ENCODE measurements at places on chromosomes 1 and 21. TPM values are rescaled to one million over a fixed set of nuclear protein-coding genes. Genes with fewer than 3 reads are reported as not detected.

PRDM16 gene
- 0.05 TPM for total RNA-seq

ZBTB8OS gene
- total RNA-seq, result 29.7 TPM

UBE2Q1 gene
- 67.1 TPM for total RNA-seq

ABCA4 gene
- total RNA-seq, result 0.06 TPM

SH3BGRL3 gene
- 164 TPM for total RNA-seq

OR2AK2 gene
- total RNA-seq, result not detected
